NCI-H510A (cell line): ENCODE measurements at places on chromosomes 4 and X.
A peak's percentile ranks its signal among the peaks of the same experiment; 100 is the strongest.

- DNase-seq = no peak
Measured at GRCh38 chr4:136424052-136424451, 1108.2 kb downstream of the PCDH18 start.

- DNase-seq = no peak
Measured at GRCh38 chr4:45147866-45148265, 421.5 kb upstream of the GNPDA2 start.

DNA sequence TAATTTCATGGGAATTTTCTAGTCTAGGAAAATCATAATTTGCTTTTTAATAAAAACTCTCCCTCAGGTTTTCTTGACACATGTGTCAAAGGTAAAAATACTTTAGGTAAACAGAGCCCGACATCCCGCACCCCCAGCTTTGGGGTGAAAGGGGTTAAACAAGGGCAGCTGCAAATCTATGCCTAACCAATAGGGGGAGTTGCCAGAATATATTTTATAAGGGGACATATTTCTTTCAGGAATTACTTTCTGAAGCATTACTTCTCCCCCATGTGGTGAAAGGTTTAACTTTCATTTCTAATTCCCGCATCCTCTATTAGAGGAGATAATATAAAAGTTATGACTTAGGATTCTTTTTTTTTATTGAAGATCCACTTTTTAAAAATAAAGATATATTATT is 53.9 kb upstream of the HEPH start:
- no peak for DNase-seq

GRCh38 chrX:11188664-11189063 is 77.5 kb downstream of the HCCS start:
- DNase-seq = no peak

GRCh38 chrX:84046403-84046984 is 141.5 kb downstream of the RPS6KA6 start:
- peak; percentile 2 for DNase-seq

- DNase-seq = no peak
Measured at GRCh38 chr4:185708348-185708747, 103.6 kb downstream of the SORBS2 start.

DNA sequence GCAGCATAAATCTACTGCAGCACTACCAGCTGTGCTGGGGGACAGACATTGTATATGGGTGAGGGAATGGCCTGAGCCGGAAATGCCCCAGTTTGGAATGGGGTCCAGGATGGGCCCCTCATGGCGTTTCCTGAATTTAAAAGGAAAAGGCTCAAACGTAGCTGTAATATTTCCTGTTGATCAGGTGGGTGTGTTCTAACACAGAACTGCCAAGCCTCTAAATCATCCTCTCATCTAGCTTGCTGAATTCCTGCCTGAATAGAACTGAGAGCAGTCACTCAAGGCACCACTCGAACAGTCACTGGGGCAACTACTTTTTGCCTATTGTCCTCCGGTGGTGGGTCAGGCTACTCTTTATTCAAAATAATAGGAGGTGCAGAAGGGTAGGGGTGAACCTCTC is 28.7 kb downstream of the ADH6 start:
- DNase-seq = no peak

DNA sequence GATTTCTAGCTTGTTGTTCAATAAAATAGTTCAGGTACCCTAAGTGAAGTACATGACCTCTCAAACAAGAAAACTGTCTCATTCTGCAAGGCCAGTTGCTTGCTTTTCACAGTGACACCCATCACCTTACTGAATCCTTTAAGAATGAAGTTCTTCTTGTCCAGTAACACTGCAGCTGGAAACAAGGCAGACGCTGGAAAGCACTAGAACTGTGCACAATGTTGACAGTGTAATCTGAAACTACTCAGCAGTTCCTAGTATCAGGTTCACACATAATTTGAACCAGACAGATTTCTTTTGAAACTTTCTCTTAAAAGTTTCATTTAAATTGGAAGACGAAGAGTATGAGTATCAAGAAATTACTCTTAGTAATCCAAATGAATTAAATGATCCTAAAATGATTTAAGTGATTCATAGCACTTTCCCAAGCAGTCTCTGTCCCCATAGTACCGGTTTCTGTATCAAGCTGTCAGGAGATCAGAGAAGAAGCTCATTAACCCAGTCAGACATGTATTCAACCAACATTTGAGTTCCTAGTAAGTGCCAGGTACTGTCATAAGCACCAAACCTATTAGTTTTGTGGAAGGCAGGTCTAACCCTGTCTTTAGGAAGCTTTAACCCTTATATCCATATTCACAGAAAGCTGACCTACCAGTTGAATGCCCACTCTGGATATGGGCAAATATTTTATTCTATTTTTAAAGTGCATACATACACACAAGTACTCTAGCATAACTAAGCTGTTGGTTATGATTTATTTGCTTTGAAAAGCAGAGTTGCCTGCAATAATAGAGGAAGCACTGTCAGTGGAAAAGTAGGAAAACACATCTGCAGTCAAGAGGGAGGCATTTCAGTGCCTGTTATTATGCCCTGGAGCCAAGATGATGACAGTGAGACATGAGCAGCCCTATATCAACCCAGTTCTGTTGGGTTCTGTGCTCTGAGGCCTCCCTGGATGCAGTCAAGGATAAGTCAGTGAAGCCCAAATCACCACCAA is 63.6 kb downstream of the PALLD start:
- peak; percentile 35 for DNase-seq

DNA sequence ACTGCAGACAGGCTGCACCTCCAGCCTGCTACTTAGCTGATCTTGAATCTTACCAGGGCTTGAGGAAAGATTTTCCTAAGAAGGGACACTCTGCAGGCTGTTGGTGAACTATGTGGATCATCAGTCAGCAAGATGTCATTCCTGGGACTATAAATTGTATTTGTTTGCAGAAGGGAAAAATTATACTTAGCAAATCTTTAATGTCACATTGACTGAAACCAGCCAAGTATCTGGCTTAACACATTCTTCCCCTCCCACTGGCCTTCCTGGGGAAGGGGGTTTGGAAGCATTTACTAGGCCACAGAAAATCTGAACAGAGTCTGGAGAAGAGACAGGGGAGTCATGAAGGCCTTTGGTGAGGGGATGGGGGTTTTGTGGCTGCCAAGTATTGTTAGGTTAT is 156.7 kb upstream of the EOLA2 start:
- DNase-seq = no peak

- no peak for DNase-seq
Measured at GRCh38 chr4:157246964-157247363, 26.4 kb downstream of the GRIA2 start.

- DNase-seq = no peak
Measured at GRCh38 chrX:16429406-16429805, 220.6 kb upstream of the S100G start.

DNA sequence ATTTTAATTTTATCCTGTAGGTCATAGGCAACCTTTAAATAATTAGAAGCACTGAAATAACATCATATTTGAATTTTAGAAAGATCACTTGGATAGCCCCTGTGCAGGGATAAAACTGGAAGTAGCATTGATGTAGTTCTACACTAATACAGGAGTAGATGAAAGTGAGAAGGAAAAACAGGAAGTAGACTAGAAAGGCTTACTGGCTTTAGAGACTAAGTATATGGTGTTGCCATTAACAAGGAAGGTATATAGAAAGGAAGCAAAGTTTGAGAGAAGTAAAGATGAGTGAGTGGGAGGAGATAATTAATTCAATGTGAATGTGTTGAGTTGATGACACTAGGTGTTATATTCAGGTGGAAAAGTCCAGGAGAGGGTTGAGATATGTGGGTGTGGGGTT is 73.1 kb upstream of the EPGN start:
- DNase-seq = no peak

DNA sequence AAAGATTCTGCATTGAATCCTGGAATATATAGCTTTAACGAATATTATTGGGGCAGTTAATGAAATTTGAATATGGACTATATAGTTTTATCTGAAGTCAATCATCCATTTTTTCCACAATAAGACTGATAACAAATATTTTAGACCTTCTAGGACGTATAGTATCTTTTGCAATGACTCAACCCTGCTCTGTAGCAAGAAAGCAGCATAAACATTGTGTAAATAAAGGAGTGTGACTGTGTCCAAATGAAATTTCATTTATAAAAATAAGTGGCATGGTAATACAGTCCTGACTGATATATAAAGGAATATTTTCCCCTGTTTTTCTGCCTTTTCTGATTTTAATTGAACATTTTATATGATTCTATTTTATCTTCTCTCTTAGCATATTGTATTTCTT is 947.7 kb upstream of the SLIT2 start:
- no peak for DNase-seq

DNA sequence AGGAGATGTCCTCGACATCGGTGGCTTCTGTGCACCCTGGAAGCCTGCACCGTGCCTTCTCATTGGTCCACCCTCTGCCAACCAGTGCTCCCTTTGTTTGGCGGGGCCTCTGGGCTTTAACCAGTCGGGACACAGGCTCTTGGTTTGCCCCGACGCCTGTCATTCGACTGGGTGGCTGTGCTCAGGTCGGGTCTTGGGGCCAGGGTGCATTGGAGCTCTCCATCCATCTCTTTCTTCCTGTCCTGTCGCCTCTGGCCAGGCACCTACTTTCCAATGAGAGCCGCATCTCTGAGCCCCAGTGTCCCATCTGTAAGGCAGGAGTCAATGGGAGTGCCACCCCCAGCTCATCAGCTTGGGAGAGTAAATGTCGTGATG is 37.2 kb upstream of the NHSL2 start:
- no peak for DNase-seq

DNA sequence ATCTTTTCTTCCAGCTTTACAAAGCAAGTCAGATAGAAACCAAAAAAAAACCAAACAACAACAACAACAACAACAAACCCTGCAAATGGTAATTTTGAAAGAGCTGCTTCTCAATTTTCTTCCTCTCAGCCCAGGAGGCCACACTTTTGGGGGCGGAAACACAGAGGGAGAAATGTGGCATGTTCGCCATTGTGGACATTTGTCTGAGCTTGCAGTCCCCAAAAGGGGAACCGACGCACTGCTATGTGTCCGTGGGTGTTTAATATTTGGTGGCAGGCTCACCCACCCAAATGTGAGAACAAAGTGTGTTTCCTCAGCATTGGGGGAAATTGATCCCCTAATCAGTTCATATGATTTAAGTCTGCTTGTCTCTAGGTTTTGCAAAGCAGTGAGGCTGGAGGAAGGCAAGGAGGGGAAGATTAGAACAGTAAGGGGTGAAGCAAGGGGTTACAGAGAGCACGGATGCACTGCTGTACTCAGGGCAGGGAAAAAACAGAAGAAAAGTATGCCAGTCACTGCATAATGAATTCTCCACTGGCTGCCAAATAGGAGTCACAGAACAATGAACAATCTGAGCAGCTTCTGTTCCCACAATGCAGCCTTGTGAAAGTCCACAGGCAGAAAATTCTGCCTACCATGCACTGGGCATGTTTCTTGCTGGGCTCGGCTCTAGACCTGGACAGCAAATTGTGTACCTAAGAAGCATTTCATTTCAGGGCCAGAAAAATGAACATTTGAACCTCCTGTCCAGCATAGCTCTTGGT is 74.7 kb upstream of the GPM6B start:
- DNase-seq = no peak

DNA sequence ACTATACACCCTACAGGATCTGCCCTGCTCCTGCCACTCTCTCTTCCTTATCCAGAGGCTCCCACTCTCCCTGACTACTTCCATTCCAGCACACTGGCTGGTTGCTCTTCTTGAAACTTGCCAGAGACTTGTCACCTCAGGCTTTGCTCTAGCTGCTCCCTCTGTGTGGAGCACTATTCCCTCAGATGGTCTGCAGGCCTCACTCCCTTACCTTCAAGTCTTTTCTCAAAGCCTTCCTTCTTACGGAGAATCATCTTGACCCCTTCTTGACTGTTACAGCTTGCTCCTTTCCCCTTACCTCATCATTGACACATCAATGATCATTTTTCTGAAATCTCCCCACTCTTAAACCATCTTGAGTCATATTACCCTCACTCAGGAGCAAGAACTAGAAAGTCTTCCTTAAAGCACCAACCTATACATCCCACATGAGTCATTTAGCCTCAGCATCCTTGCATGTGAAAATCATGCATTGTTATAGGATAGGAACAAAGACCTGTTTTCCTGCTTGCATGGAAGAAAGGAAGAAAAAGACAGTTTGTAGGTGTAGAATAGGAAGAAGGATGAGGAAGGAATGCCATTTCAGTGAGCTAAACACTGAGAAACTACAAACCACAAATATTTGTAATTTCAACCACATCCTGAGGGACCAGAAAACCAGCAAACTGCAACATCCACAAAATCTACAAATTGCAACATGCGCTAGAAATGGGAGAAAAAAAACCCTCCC is 55.7 kb downstream of the ANTXR2 start:
- DNase-seq = no peak

GRCh38 chrX:138691186-138691585 is 20.3 kb downstream of the FGF13 start:
- no peak for DNase-seq

DNA sequence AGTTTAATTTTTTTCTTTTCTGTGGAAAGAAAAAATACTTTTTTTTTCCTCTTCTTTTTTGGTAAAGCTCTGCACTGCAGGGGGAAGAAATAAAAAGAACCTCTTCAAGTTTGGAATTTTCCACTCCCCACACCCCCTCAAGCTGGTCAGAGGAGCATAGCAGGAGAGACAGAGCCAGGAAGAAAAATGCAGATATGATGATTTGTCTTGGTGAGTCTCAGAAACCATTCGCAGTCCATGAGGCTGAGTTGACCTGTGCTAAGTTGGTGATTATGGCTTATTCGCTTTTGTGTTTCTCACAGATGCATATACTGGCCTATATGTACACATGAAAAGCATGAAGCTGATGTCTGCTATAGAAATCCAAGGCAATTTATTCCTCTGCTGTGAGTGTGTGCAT is 205.9 kb downstream of the LDB2 start:
- no peak for DNase-seq

GRCh38 chr4:184190711-184191110 is 27.0 kb downstream of the ENPP6 start:
- DNase-seq = no peak

GRCh38 chrX:9885150-9885549 is 82.0 kb upstream of the CLDN34 start:
- no peak for DNase-seq

DNA sequence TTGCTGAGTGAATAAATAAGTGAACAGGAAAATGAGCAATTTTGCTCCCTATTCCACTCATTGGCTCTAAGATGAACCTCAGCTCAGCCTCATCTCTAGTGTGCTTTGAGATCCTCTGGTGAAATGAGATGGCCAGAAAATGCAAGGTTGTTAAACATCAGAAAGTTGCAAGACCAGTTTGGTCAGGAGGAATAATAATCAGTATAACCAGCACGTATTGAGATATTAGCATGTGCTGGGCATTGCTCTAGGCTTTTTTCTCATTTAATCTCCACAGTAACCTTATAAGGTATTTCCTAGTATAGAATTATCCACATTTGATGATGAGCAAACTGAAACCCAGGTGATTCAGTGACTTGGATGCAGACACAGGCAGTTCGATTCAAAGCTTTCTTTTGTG is 110.5 kb upstream of the PAK3 start:
- DNase-seq = peak; percentile 4

DNA sequence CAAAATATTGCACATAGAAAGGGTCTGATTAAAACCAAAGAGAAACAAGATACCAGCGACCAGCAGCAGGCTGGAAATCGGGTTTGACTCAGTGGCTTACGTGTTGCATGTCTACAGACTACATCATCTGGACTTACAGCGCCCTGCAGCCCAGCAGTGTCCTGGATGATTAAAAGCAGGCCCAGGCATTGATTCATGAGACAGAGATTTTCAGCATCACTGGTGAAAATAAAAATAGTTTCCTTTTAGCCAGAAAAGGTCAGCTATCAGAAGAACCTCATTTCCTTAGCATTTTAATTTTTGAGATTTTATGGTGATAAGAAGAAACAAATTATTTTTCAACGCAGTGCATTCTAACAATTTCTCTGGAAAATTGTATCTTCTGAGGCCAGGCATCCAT is 190.6 kb downstream of the PTTG2 start:
- DNase-seq = no peak
